GM12864 (cell line): ENCODE measurements at places on chromosomes 6 and 20.

- no peak for DNase-seq
These were observed 16.4 kb upstream of the CFAP206 start for GRCh38 chr6:87391334-87391733.

DNA sequence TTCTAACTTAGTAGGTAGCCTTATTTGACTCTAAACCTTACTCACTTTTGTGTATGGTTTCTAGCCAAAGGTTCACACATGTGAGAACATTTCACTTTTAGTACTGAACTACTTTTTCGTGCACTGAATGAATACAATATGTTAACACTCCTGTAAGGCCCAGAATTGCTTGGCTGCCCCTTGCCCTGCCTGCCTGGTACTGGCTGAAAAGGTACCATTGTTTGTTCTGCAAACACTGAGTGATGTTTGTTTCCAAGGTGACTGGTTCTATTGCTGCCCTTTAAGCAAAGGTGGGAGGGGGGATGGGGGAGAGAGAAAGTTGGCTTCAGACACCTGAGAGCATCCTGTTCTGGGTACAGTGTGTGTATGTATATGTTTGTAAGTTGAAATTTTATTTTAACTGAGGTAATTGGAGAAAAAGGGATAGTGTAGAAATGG lies 31.2 kb downstream of the RREB1 start:
- no peak for DNase-seq

- no peak for DNase-seq
These were observed 368.9 kb upstream of the SULF2 start for GRCh38 chr20:48154040-48154765.

DNA sequence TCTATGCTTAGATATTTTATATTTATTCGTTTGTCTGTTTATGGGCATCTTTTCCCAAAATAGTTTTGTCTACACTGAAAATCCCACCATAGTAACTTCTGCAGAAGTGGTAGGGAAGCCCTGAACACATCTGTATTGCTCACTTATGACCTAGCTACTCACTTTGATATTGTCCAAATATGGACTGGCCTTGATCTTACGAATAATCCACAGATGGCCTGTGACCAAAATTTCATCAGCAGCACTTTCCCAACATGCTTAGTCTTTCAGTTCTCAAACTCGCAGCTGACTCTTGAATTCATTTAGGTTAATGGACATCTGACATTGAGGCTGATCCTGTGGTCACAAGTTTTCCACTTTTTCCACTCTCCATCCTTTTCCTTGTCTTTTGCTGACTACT lies 80.8 kb upstream of the BEND3 start:
- DNase-seq: no peak

- DNase-seq: peak; percentile 60
These were observed 64.8 kb upstream of the NRSN1 start for GRCh38 chr6:24060982-24061754.

DNA sequence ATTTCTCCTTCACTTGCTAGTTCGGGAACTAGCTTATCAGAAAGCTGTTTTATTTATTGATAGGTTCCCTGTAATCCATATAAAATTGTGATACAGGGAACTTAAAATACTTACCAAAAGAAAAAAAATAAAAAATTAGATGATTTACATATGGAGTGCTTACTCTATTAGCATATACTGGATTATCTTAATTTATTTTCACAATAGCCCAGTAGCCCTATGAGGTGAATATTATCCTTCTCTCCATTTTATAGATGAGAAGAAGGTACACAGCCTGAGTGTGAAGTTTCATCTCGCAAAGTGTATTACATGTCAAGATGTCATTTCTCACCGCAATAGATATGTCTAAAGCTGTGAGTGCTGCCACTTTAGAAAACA lies 463.5 kb downstream of the CDKAL1 start:
- no peak for DNase-seq
